Breast epithelium (tissue), 4 donors: ENCODE measurements at places on chromosomes 5 and 9. TPM values are rescaled to one million over a fixed set of nuclear protein-coding genes. Genes with fewer than 3 reads are reported as not detected.

Gene RUFY1
- total RNA-seq: 70.0 TPM

Gene NIPAL4
- total RNA-seq: 0.29 TPM

Gene IL5
- total RNA-seq: not detected

Gene ISL1
- total RNA-seq: 1.6 TPM

Gene C5
- 13.2 TPM for total RNA-seq

Gene TMEM232
- 2.0 TPM for total RNA-seq

Gene GPX3
- 2,830 TPM for total RNA-seq

Gene SPOCK1
- 24.3 TPM for total RNA-seq

Gene CXXC5
- total RNA-seq: 33.9 TPM

Gene DNLZ
- total RNA-seq: 40.0 TPM

- no peak for DNase-seq
Measured at GRCh38 chr9:137689745-137690529, 71.1 kb downstream of the EHMT1 start.

GRCh38 chr5:142493875-142494518 lies 169.2 kb upstream of the SPRY4 start:
- no peak for DNase-seq

GRCh38 chr5:87876616-87877015 lies 392.0 kb downstream of the TMEM161B start:
- no peak for DNase-seq

DNA sequence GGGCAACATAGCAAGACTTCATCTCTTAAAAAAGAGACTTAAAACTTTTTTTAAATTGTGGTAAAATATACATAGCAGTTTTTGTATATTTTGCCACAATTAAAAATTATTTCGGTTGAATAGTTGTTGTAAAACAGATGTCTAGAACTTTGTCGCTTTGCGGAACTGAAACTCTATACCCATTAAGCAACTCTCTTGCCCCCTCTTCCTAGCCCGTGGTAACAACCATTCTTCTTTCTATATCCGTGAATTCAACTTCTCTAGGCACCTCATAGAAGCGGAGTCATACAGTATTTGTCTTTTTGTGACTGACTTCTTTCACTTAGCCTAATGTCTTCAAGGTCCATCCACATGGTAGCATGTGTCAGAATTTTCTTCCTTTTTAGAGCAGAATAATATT lies 43.3 kb downstream of the SPARC start:
- DNase-seq: no peak

DNA sequence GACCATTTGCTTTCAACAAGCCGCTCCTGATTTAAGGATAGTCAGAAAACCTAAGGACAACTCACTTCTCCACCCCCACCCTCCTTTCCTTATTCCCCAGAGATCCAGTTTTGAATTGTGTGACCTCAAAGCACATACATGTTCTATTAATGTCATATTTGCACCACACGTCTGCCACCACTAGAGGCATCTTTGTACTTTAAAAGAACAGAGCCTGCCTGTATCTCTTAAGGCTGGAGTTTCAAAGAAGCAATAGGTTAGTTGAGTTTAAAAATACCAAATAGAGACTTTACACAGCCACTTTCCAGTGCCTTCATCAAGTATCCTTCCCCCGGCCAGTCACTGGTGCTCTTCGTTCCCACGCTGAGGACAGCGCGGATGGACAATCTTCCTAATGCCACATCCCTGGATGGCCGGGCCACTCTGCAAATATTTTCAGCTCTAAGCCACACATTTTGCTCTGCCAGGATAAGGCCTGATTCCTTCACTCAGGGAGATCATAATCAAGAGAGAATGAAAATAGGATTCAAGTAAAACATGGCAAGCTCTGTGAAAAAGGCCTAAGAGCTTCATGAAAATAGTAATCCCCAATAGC lies 146.3 kb downstream of the SNCAIP start:
- DNase-seq: no peak

- DNase-seq: no peak
Measured at GRCh38 chr9:127989094-127989493, 8.3 kb upstream of the EEIG1 start.

- DNase-seq: no peak
Measured at GRCh38 chr9:85599540-85600105, 142.1 kb downstream of the AGTPBP1 start.

- no peak for DNase-seq
Measured at GRCh38 chr9:137825324-137825989, 52.1 kb upstream of the CACNA1B start.

- DNase-seq: no peak
Measured at GRCh38 chr9:18017136-18017535, 438.3 kb downstream of the SH3GL2 start.

DNA sequence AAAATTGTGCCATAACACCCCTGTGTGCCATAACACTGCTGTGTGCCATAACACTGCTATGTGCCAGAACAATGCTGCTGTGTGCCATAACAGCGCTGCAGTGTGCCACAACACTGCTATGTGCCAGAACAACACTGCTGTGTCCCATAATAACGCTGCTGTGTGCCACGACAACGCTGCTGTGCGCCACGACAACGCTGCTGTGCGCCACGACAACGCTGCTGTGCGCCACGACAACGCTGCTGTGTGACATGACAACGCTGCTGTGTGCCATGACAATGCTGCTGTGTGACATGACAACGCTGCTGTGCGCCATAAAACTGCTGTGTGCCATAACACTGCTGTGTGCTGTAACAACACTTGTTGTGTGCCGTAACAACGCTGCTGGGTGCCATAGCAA lies 25.9 kb downstream of the CFAP90 start:
- no peak for DNase-seq

DNA sequence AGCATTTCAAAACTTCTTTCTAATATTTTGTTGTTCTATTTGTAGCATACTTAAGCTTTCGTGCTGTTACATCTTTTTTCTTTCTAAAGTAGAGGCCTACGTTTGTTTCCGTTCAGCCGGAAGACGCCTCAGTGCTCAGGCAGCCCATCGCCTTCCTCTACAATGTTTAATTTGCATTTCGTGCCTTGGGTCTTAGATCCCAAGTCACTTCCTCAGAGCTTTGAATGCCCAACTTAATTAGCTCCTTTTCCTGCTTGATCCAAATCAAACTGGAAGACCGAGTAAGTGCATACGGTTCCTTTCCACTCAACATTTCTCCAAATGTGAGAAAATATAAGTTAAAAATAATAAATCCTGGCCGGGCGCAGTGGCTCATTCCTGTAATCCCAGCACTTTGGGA lies 43.2 kb downstream of the MRPL36 start:
- DNase-seq: no peak

GRCh38 chr9:116209414-116210116 lies 56.0 kb downstream of the PAPPA start:
- DNase-seq: no peak

- no peak for DNase-seq
Measured at GRCh38 chr9:137083394-137084004, 3.3 kb upstream of the MAN1B1 start.

- no peak for DNase-seq
Measured at GRCh38 chr5:14767735-14768507, 103.4 kb downstream of the OTULIN start.

DNA sequence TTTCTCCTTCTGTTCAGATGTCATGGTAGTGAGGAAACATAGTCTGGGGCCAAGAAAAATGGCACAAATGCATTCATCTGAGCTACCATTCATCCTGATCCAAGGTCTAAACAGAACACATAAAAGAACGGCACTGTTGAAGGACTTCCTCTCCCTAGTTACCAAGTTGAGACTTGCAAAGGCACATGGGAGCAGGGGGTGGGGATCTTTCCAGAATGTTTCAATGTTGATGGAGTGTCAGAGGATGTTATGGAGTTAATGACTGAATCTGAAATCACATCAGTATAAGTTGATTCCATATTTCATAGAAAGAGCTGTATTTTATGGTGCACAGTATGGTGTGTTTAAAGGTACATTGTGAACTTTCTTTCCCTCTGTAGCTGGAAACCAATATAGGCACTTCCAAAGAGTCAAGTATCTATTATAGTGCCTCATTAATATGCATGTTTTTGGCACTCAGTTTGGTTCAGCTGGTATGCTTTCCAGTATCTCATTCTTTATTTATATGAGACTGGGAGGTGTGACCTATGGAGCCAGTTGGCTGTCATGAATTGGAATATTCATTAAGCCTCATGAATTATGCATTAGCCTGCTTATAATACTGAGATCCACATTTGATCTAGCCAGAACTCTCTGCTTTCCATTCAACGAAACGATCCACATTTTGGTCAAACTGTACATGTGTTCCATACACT lies 603.0 kb downstream of the NR2F1-AS1 start:
- no peak for DNase-seq

DNA sequence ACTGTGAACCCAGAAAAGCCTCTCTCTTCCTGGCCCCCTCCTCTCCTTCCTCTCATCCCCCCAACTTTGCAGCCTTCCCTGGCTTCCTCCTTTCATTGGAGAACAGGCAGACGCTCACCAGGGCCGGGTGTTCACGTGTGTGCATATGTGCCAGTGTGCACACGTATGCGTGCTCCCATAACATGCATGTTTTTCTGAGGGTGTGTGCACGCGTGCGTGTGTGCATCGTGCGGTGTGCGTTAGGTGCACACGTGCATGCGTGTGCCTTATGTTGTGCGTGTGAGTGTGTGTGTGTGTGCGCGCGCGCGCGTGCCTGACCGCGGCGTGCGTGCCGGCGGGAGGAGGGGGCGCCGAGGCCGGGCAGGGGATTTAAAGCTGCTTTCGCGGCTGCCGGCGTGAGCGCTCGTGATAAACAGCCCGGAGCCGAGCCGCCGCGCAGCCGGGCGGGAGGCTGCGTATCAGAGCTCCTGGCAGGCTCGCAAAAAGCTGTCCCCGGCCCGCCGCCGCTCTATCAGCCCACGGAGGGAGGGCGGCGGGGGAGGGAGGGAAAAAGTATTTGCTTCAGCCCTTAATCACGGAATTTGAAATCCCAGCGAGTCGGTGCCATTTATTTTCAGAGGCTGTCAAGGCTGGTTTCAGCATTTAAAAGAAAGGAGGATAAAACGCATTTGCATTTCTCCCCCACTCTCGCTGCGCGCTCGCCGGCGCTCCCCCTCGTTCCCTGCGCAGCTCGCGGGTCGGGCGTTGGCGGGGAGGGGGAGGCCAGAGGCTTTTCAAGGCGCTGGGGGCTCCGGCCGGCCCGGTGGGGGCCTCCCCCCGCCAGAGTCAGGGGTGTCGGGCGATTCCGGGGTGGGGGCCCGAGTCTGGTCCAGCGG lies 183.9 kb downstream of the C9orf50 start:
- no peak for DNase-seq

DNA sequence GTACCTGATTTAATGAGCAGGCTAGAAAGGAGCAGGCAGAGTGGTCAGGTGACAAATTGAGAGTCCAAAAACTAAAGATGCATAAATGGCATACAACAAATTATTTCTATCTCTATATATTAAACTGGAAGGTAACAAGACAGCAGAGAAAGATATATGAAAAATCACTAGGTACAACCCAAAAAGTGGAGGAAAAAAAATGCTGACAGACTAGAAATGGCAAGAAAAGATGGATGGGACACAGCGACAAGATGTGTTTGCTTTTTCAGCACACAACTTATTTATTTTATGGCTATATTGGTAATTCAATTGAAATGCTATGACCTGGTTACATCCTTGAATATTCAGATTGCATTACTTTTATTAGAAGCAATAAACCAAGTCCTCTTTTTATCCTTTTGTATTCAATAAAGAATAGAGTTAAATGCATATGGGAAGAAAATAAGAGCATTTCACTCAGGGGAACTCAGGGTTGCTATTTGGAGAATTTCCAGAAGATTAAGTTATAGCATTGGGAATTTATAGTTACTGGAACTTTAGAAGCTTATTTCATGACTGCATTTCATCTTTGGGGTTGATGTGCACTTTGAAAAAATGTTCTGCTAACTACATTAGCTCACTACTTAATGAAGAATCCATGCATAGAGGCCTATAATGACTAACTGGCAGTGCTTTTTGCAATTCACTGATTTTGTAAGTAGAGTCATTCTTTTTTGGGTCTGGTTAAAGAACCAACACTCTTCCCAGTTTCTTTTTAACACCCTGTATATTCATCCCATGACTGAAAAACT lies 566.6 kb upstream of the TUSC1 start:
- no peak for DNase-seq

DNA sequence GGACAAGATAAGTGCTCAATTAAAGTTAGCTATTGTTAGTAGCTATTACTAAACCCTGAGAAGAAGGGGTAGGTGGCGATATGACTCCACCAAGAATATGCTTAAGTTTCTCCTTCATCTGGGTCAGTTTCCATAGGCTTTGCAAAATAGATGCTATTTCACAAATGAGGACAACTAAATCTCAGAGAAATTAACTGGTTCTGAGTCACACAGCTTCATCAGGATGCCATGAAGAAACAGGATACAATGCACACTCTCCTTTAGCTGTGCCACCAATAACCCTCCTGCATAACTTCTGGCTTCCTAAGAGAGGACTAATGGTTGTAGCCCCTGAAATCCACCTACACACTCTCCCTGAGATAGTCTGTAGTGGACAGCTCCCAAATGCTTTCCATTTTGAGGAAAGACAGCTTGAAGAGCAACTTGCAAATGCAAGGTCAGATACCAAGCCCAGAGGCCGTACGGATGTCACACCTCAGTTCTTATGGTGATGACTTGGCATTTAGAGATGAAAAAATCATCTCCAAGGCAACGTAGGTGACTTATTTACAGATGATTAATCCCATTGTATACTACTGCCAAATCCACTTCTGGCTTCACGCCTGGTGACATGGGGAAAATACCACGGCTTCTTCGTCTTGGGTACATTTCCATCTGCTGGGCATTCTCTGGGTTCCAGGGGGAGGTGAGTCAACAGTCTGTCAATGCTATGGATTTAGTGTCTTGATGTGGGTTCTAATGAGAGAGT lies 251.4 kb upstream of the IL12B start:
- DNase-seq: no peak

DNA sequence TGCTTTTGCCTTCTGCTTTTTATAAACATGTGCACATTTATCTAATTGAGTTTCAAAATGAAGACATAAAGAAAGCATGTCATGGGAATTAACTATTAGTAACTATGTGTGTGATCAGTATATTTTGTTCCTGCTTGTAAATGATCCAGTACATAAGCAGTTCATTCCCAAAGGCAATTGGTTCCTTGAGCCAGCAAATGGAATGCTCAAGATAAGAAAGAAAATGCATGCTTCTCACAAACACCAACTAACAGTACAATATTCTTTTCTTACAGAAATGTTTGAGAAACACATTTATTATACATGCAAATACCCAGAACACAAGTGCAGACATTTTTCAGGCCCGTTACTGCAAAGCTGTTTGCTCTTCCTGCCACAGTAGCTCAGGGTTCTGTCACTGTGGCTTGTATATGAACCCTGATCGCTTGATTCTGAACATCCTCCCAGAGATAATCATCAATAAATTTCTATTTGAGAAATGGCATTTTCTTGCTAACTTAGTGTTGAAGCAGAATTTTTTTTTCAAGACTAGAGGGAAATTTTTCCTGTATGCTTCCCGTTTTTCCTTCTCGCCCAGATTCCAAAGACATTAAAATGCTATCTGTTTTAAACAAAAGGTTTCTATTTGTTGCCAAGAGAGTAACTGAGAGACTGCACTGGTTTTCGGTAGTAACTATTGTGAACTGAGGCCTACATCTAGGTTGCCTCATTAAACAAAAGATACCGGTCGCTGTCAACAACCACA lies 1.9 kb downstream of the GNAQ start:
- DNase-seq: no peak
